ENCODE measurements at places on chromosomes 1 and 21.
A peak's percentile ranks its signal among the peaks of the same experiment; 100 is the strongest.

DNA sequence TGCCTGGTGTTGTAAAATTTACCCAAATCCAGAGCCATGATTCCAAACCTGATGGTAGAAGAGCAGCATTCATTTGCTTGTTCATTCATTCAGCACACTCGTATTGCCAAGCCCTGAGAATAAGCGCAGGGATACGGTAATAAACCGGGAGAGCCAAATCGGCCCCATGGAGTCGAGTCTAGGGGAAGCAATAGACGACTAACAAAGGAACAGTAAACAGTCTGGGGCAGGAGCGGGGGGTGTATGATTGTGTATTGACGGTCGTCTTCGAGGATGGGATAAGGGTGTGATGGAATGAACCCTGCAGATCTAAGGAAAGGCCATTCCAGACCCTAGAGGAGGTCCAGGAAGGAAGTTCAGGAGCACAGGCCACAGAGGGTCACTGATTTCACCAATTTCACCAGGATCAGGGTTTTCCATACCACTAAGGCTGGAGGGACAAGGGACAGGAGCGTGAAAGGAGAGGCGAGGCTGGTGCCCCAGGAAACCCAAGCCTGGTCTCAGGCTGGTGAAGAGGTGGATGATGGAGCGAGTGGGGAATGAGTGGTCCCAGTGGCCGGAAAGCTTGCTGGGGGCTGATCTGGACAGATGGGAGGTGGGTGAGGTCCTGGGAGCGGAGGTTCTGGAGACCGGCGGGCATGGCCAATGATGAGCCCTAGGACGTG is 61.1 kb upstream of the PDE9A start:
- DNase-seq: no peak

GRCh38 chr1:215166886-215167285 is 84.3 kb downstream of the KCNK2 start:
- no peak for DNase-seq

DNA sequence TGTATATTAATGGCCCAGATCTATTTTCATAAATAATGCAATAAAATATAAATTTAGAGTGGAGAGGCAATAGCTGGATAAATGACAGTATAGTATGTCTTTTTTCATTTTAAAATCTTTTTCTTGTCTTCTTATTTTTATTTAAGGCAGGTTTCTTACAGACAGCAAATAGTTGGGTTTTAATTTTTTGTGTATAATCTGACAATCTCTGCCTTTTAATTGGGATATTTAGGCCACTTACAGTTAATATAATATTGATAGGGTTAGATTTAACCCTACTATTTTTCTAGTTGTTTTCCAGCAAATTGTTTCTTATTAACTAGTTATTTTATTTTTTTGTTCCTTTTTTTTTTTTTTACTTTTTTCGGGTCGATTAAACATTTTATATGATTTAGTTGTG is 23.3 kb upstream of the KCTD3 start:
- DNase-seq: no peak

DNA sequence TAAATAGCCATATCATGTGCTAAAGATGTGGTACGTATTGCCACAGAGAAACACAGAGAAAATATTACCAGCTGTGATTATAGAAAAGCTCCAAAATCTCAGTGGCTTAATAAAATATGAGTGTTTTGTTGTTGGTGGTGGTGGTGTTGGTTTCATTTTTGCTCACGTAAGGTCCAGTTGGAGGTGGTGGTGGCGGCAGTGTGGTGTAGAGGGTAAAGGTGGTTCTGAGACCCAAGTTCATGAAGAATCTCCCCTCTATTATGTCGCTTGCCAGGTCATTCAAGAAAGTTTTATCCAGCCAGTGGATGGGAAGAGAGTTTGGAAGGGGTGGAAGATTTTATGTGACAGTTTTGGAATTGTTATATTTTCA is 217.6 kb upstream of the SAMSN1 start:
- DNase-seq: no peak

DNA sequence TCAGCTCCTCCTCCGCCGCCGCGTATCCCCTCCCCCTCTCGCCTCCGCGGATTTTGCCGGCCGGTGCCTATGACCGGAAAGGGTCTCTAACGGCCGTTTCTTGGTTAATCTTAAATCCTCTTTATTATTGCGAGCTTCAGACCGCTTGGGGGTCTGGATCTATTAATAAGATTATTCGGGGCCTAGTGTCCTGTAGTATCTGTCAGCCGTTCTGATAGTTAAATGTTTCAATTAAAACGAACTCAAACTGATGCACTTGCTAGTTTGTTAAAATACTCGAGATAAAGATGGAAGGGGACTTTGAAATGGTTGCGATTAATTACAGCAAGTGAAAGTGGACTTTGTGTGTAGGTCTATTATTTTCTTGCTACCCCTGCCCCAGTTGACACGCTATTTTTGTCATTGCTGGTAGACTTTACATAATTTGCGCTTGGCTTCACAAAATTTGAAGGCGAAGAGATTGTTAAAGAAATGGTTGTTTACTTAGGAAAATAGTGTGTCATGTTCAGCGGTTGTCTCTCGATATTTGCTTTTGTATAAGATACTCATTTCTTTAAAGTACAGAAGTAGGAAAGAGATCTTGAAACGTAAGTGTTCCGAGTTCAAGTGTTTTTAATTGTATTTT is 779 bp downstream of the SON start:
- DNase-seq: peak; percentile 20

GRCh38 chr1:199808110-199808870 is 219.2 kb upstream of the NR5A2 start:
- DNase-seq: peak; percentile 21

Measured in DMS53 (cell line).